ENCODE measurements at places on chromosomes 11 and 22.

- DNase-seq = no peak
Observed at GRCh38 chr11:66559866-66560676, 8.3 kb downstream of the CTSF start.

DNA sequence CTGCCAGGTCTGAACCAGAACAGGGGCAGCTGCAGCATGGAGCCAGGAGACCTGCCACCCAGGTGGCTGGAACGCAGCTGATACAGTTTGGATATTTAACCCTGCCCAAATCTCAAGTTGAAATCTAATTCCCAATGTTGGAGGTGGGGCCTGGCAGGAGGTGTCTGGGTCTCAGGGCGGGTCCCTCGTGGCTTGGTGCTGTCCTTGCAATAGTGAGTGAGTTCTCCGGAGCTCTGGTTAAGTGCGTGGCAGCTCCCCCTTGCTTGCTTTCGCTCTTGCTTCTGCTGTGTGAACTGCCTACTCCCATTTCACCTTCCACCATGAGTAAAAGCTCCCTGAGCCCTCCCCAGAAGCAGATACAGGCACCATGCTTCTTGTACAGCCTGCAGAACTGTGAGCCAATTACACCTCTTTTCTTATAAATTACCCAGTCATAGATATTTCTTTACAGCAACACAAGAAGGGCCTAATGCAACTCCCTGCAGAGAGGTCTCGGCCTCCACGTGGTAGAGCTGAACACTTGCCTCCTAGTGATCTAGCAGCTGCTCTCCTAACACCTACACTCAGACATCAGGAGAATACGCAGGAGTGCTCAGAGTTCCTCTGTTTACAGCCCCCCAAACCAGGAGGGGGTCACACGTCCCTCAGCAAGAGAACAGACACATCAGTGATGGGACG, 203.7 kb downstream of the CTTN start:
- DNase-seq = no peak

GRCh38 chr11:95068549-95068948, 1.8 kb downstream of the SRSF8 start:
- peak; percentile 71 for DNase-seq

DNA sequence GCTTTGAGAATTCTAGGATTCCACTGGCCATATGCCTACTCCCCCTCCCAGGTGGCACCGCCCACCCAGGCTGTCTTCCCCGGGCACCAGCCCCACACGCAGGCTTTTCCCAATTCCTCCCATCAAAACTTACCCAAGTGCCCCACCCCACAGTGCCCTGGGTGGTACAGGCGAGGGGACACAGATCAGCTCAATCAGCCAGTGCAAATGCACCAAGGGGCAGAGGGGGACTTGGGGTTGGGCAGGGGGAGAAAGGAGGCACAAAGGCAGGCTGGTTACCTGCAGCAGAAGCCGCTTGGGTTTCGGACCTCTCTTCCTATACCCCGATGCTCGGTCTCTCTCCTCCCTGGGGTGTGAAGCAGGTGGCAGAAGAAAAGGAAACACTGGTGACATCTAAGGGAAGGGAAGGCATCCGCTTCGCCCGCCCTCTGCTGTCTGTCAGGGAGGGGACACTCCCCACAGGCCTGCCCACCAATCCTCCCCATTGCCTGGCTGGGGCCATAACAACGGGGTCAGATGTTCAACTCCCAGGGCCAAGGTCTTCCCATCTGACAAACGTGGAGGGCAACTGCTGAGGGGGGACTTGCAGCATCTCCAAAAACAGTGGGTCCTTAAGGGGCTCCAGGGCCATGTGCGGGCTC, 14.0 kb downstream of the CBX7 start:
- no peak for DNase-seq

DNA sequence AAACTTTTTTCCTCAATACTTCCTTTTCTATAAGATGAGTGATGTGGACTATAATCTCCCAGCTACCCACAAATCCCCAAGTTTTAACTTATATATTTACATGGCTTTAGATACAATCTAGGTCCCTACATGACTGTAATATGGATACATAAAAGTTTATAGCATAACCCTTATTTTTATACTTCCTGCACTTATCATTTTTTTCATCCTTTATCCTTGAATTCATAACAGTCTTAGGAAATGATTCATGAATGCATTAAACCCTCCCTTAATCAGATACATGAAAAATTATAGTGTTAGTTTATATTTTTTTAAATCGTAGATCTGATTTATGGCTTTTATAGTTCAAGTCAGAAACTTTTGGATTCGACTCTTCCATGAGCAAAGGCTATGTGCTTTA, 195.8 kb downstream of the MAML2 start:
- no peak for DNase-seq

- peak; percentile 36 for DNase-seq
Observed at GRCh38 chr11:124075841-124076651, 34.9 kb upstream of the OR10G7 start.

DNA sequence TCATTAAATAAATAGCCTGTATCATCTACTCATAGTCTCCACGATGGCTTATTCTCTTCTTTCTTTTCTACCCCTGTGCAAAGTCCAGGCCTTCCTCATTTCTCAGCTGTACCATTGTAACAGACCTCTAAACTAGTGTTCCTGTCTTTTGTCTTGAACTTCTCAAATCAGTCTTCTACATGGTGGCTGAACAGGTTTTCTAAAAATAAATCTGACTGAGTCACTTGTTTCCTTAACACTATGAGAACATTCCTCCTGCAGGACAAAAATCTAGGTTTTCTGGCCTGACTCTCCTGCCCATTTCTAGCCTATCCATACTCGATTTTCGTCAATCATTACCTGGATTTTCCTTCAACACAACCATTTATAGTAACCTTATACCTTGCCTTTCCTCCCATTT, 1080.8 kb upstream of the TENM4 start:
- DNase-seq = no peak

DNA sequence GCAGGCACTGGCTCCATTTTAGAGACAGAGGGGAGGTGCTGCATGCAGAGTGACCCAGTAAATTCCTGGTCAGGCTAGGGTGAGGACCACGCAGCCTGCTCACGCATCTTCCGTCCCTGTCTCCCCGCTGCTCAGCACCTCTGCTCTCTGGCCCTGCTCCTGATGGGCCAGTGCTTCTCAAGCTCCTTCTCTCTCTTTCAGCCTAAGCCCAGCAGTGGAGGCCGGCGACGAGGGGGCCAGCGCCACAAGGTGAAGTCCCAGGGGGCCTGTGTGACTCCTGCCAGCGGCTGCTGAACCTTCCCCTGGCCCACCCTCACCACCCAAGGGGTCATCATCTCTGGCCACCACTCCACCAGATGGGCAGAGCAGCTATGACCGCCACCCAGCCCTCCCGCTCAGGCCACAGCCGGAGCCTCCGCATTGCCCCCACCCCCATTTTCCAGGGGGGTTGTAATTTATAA, 24.7 kb downstream of the GTPBP1 start:
- no peak for DNase-seq

DNA sequence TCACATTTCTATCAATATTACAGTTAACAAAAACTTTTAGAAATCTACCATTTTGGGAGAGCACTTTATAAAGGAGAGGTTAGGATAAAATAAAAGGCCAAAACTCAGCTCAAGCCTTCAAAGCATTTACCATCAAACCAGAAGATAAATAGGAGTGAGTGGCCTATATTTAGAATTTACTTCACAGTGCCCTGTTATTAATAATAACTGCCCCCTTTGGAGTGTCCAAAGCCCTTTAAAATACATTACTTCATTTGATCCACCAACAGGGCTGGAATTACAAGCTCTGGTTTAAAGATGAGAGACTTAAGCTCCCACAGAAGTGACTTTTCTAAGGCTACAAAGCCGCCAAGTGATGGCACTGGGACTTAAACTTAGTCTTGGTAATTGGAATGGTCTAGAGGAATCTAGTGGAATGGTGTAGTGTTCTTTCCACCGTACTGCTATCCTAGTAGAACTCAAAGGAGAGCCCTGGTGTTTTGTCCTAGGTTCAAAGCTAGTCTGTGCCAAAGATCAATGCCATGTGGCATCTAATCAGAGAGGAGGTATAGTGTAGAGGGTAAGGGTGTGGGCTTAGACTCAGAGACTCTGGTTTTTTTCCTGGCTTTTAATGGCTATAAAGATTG, 21.2 kb upstream of the MTMR3 start:
- no peak for DNase-seq

- DNase-seq = no peak
Observed at GRCh38 chr11:10522921-10523320, 18.1 kb downstream of the RNF141 start.

- no peak for DNase-seq
Observed at GRCh38 chr11:6646071-6646470, 9.5 kb downstream of the DCHS1 start.

GRCh38 chr11:68206211-68206610, 6.9 kb downstream of the KMT5B start:
- DNase-seq = peak; percentile 17

GRCh38 chr11:15159085-15159484, 44.4 kb downstream of the INSC start:
- no peak for DNase-seq

DNA sequence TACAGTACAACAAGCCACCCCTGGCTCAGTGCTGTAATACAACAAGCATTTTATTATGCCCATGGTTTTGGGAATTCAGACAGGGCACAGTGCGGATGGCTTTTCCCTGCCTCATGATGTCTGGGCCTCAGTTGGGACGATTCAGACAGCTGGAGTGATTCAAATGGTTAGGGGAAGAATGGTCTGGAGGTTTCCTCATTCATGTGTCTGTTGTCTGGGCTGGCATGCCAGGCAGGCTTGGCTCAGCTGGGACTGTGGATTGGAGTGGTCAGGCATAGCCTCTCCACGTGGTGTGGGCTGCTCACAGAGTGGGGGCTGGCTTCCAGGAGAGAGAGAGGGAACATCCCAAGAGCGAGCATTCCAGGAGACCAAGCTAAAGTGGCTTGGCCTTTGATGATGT, 164.4 kb downstream of the C11orf91 start:
- DNase-seq = no peak

DNA sequence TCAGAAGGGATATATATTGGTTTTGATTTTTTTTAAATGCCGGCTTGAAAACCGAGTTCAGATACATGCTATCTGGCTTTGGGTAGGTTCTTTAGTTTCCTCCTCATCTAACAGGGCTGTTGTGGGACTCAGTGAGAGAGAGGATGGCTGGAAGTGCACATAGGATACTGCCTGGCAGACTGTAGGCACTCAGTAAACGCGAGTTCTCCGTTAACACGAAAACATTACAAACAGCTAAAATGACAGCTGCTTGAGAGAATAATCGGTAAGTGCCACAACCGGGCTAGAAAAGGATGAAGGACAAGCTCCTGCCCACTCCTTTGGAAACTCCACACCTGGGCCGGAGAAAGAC, 369 bp downstream of the XRRA1 start:
- DNase-seq = no peak

DNA sequence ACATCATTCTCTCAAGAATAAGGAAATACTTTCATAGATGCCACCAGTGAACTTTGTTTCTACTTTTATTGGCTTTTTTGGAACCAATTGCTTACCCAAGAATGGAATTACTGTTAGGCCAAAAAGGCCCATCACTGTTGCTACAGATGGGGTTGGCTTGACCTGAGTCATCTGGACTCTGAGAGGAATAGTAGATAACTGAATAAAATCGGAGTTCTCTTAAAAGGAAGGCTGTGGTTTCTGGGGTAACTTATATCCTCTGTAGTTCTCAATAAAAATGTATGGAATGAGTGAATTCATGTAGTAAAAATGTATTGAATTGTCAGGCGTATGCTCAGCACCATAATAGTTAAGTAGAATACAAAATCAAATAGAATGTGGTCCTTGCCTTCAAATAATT, 56.6 kb downstream of the ARHGEF12 start:
- DNase-seq = no peak

DNA sequence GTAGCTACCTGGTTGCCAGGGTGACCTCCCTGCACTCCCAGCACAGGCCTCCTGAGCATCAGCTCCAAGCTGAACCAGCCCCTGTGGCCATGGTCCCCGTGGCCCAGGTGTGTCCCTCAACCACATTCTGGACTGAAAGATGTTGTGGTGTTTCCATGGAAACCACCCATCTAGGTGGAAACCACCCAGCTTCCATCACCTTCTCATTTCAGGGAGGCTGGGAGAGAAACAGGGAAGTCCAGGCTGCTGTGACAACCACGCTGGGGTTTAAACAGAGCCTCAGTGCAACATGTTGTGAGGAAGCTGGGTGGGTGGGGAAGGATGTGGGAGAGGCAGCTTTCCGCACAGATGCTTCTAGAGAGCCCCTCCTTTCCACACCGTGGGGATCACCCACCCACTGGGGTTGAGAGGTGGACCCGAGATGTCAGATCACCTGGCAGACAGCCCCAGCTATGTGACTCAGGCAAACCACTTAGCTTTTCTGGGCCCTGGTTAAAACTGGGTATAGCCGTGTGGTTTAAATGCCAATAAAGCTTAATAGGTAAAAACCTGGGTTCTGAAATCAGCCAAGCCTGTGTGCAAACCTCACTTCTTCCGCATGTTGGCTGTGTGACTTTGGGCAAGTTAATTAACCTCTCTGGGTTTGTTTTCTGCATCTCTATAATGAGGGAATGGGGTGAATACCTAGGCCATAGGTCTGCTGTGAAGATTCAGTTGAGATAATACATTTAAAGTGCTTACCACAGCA, 46.4 kb downstream of the CD82 start:
- DNase-seq = peak; percentile 63

DNA sequence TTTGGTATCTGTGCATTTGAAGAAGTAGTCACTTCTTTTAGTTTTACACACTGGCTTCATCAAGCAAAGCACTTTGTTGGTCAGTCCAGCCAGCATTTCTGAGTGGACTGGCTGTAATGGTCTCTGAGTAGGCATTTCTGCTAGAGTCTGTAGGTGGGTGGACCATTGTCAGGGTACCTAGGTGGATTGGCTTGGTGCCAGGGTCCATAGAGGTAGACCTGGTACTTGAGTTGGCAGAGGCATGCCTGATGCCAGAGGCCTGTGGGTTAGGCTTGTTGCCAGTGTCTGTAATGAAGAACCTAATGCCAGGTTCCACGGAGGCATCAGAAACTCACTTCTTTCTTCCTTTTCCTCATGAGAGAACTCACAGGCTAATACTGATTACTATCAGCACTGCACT, 157.9 kb upstream of the C11orf87 start:
- DNase-seq = no peak

- DNase-seq = no peak
Observed at GRCh38 chr11:122331079-122331478, 215.1 kb upstream of the BLID start.

- DNase-seq = no peak
Observed at GRCh38 chr11:6674219-6674597, 8.9 kb downstream of the MRPL17 start.

- no peak for DNase-seq
Observed at GRCh38 chr11:132943357-132943705, 589.0 kb downstream of the OPCML start.

GRCh38 chr22:37289156-37289735, 6.9 kb downstream of the CYTH4 start:
- peak; percentile 36 for DNase-seq

DNA sequence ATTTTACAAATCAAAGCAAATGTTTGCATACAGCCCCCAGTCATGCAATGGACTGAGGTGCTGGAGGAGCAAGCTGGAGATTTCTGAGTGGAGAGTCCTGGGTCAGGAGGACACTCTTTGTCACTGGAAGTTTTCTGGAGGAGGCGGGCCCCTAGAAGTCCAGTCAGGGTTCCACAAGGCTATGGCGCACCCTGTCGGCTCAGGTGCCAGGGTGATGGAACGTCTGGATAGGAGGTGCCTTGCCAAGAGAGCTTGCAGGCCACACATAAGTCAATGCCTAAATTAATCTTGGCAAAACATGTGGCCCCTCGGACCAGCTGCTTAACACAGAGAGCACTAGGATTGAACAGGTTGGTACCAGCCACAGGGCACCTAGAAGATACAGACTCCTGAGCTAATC, 174.7 kb upstream of the CADM1 start:
- DNase-seq = no peak

- DNase-seq = no peak
Observed at GRCh38 chr11:69115586-69116560, 39.9 kb upstream of the SMIM38 start.
